ENCODE measurements at places on chromosomes 2 and 18.

GRCh38 chr2:241140445-241140840 lies 8.8 kb downstream of the PASK start:
- no peak for DNase-seq

- DNase-seq, result peak; percentile 83
These were observed 1.2 kb upstream of the DNAJB2 start for GRCh38 chr2:219277703-219278654.

DNA sequence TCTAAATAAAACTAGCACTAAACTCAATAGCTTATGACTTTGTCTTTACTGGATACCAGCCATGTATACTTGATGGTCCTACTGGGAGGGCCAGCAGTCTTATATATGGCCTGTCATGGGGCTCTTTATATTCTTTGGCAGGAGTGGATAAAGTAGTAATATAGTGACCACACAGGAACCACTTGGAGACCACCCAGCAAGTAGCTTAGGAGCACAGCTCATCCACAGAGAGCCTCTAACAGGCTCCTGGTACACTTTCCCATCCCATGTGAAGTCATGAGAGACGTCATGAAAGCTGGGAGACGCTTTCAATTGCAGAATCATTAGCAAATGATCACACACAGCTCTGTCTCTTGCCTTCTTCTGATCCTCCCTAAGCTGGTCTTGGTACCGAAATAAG lies 360.9 kb upstream of the ACVR2A start:
- no peak for DNase-seq

GRCh38 chr2:69217333-69218080 lies 169.5 kb downstream of the GFPT1 start:
- no peak for DNase-seq

- no peak for DNase-seq
These were observed 30.4 kb upstream of the FN1 start for GRCh38 chr2:215466097-215466909.

DNA sequence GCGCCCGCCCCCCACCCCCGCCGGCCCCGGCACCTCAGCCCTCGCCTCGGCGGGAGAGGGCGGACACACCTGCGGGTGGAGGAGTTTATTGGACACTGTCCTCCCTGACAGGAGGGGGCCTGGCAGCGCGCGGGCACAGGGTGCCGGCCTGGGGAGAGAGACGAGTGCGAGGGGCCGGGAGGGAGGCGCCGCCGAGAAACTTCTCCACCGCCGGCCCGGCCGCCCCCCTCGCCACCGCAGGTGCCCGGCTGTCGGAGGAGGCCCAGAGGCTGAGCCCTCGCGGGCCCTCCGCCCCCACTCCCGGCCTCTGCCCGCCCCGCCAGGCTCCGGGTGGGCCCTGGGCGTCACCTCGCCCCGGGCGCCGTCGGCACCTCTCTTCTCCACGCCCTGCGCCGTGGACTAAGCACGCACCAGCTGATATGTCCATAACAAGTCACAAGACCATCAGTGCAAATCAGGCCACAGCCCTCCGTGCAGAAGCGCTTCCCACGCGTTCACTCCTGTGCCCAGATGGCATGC lies 311.3 kb downstream of the CELF4 start:
- no peak for DNase-seq

All from activated CD4-positive, alpha-beta T cell treated with anti-CD3 and anti-CD28 coated beads, Interleukin-2, Interleukin-6, amounts not matched to agents 100 ng/mL and 50 ng/mL, durations not matched to agents 16 hours and 8 hours (primary cell).